ENCODE measurements at places on chromosomes 1 and 21.

GRCh38 chr1:98352378-98352777 lies 309.1 kb upstream of the SNX7 start:
- DNase-seq = no peak

DNA sequence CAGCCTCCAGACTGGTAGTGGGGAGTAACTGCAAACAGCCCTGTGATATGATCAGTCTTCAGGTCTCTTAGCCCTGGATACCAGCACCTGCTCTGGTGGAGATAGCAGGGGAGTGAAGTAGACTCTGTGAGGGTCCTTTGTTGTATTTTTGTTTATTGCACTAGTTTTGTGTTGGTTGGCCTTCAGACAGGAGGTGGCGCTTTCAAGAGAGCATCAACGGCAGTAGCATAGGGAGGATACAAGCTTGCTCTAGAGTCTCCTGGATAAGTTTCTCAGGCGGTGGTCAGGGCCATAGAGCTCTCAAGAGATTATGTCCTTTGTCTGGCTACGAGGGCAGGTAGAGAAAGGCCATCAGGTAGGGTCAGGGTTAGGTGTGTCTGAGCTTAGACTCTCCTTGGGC lies 116.4 kb downstream of the USH2A start:
- no peak for DNase-seq

DNA sequence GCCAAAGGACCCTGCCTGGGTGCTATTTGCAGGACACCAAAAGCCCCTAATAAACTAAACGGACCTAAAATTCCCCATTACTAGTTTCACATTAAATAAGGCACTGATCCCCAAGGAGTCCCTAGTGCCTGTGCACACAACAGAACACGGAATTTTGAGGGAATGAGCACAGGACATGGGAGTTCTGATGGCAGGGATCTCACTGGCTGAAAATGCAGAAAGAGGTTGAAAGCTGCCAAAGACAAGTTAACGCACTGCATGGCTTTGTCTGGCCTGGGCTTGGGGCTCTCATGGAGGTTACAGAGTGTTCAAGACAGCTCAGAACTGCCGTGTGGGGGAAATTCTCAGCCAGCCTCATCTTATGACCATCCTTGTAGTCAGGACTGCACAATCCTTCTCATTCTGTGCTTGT lies 15.6 kb upstream of the ATP1B1 start:
- DNase-seq = no peak

DNA sequence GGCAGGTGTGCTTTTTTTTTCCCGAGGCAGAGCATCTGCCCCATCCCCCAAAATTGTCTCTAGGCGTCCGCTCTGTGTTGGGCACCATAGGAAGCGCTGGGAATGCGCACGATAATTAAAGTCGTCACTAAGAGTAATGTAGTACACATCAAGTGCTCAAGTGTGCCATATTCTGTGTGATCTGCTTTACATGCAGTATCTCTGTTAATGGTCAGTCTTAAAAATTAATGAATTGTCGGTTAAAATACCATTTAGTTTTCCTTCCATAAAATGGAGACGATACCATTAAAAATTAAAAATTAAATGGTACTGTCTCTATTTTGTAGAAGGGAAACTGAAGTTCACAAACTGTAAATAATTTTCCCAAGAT lies 544 bp upstream of the CCT8 start:
- no peak for DNase-seq

DNA sequence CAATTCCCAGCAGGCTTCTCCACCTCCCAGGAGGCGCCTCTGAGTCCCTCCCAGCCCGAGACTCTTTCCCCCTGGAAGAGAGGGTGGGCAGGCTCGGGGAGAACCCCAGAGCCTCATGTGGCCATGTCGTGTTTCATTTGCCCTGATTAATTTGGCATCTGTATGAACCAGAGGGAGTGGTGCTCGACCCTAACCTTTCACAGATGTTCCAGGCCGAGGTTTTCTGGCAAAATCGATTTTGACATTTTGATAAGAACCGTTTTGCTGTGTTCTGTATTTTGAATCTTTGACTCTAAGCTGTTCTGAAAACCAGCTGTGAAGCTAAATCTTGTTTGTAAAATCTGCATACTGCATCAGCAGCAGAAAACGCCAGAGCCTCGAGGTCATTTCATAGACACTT lies 367.4 kb downstream of the CAMTA1 start:
- no peak for DNase-seq

DNA sequence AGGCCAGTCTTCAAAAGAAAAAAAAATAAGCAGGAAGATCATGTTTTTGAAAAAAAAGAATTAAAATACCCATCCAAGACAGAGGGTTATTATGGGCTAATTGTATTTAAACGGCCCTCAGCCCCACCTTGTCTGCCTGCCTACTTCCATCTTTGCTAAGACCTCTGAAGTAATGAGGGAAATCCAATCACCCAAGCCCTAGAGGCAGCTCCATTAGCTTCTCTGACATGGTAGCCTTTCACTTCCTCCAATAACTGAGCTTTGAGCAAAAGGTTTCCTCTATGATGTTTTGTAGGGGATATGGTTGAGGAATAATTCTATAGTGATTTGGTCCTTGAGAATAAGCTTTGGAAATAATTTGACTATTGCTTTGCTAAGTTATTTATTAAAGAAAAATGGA lies 178.2 kb upstream of the SGIP1 start:
- DNase-seq = no peak

DNA sequence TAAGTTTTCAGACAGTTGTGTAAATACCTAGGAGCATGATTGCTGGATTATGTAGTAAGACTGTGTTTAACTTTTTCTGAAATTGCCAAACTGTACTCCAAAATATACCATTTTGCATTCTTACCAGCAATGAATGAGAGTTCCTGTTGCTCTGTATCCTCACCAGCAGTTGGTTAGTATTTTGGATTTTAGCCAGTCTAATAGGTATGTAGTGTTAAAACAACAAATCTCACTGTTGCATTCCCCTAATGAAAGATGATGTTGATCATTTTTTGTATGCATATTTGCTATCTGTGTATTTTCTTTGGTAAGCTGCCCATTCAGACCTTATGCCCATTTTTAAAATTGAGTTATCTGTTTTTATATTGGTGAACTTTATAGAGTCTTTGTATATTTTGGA lies 89.9 kb downstream of the RASAL2 start:
- DNase-seq = no peak

DNA sequence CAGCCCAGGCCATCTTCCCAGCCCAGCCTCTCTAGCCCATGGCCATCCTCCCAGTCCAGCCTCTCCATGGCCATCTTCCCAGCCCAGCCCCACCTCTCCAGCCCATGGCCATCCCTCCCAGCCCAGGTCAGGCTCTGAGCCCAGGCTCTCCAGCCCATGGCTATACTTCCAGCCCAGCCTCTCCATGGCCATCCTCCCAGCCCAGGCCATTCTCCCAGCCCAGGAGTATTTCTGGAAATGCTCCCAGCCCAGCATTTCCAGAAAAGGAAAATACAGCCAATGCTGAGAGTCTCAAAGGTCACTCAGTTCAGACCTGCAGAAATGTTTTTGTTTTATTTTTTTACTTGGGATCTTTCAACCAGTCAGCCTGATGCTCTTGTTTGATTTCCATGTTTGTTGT lies 70.0 kb upstream of the ZNF281 start:
- DNase-seq = no peak

GRCh38 chr1:190975827-190976226 lies 498.2 kb upstream of the BRINP3 start:
- no peak for DNase-seq

GRCh38 chr21:15034126-15034853 lies 30.5 kb downstream of the NRIP1 start:
- DNase-seq = peak; percentile 70

DNA sequence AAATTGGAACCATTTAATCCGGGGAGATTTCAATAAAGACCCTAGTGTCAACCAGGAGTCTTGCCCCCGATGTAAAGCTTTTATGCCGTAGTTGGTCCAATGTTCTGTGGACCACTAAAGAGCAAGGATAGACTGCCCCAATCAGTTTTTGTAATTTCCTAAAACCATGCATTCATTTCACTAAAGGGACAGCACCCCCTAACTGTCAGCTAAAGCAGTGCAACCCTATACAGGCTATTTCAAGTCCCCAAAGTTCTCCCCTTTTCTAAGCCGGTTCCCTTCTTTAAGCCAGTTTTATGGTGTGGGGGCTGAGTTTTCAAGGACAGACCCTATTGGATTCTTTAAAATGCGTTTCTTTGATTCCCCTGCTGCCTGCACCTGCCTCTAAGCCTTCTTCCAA lies 12.7 kb upstream of the PDPN start:
- DNase-seq = no peak

GRCh38 chr21:29462479-29462878 lies 163.8 kb downstream of the BACH1 start:
- DNase-seq = no peak

GRCh38 chr1:196660852-196661251 lies 9.0 kb downstream of the CFH start:
- peak; percentile 22 for DNase-seq

All from fibroblast of skin of right biceps (primary cell).